ENCODE measurements at places on chromosomes 5 and 9.

DNA sequence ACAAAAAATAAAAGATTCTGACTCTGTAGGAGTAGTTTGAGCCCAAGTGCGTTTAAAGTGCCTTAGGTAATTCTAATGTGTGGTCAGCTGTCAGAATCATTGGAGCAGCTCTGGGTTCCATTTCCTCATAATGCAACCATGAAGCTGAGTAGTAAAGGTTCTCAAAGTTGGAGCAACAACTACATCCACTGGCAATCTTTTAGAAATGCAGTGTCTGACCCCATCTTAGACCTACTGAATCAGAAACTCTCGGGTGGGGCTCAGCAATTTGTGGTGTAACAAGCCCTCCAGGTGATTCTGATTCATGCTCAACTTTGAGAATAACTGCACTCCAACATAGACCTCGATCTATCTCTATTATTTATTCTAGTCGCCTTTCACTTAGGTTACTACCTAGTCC, 7.6 kb upstream of the ALDH1A1 start:
- no peak for DNase-seq

DNA sequence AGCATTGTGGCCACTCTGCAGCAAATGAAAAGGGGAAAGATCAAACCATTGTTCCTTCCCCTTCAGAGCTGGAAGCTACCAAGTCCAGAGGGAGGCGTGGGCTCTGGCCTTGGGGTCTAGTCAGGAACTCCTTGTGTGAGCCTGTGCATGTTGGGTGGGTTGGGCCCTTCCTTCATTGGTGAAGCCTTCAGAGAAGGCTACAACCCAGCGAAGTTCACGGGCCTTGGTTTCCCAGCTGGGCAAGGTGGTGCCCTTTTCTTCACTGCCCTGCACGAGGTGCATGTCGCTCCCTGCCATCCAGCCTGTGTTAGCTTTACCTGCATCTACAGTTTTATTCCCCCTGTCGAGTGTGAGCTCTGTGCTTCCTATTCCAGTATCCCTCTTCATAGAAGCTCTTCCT, 84.7 kb downstream of the ZNF618 start:
- DNase-seq: no peak

DNA sequence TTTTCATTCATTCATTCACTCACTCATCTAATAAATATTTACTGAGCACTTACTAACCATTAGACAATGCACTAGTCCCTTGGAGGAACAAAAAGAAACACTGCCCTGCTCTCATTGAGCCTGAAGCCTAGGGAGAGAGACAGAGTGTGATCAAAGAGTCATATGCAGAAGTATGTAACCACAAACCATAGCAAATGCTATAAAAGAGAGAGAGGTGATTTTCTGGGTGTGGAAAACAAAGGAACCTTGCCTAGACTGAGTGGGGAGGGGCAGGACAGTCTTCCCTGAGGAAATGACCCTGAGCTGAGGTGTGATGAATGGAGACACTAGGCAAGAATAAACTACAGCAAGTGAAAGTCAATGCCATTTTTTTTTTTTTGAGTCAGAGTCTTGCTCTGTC, 10.8 kb upstream of the ADRA1B start:
- peak; percentile 80 for DNase-seq

- DNase-seq: no peak
Observed at GRCh38 chr5:145867806-145868205, 5.0 kb downstream of the GRXCR2 start.

- DNase-seq: no peak
Observed at GRCh38 chr9:133538851-133539833, 4.6 kb downstream of the ADAMTSL2 start.

DNA sequence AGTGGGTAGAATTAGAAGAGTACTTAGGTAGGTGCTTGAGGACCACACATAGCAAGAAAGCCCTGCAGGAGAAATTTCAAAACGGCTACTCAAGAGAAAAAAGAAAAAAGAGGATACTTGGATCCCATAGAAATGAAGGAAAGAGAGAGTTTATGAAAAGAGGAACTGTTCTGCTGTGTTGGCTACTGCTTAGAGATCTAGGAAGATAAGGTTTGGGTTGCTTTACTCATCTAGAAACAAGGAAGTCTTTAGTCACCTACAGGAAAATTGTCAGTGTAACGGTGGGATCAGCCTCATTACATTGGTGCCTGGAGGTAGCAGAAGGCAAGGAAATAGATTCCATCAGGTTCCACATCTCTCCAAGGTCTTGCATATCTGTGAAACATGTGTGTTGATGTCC, 14.8 kb upstream of the C5orf46 start:
- no peak for DNase-seq

DNA sequence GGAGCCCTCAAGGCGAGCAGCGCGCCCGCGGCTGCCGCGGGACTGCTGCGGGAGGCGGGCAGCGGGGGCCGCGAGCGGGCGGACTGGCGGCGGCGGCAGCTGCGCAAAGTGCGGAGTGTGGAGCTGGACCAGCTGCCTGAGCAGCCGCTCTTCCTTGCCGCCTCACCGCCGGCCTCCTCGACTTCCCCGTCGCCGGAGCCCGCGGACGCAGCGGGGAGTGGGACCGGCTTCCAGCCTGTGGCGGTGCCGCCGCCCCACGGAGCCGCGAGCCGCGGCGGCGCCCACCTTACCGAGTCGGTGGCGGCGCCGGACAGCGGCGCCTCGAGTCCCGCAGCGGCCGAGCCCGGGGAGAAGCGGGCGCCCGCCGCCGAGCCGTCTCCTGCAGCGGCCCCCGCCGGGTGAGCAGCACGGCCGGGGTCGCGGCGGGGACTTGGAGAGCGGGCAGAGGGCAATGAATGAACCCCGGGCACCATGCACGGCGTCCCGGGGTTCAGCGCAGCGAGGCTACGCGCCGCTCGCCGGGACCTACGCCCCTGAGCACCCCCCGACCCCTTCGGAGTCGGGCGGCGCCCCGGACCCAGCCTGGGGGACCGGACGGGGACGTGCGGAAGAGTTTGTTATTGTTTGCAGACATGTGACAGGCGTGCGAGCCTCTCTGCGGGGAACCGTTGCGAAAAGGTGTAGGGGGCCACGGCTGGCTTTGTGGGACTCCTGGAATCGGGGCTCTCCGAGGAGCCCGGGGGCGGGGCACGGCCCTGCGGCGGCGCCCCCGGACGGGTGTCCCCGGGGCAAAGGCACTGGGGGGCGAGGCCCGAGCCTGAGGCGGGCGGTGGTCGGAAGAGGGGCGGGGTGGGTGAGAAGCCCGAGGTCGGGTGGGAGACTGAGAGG, 553 bp downstream of the MAP3K1 start:
- no peak for DNase-seq

DNA sequence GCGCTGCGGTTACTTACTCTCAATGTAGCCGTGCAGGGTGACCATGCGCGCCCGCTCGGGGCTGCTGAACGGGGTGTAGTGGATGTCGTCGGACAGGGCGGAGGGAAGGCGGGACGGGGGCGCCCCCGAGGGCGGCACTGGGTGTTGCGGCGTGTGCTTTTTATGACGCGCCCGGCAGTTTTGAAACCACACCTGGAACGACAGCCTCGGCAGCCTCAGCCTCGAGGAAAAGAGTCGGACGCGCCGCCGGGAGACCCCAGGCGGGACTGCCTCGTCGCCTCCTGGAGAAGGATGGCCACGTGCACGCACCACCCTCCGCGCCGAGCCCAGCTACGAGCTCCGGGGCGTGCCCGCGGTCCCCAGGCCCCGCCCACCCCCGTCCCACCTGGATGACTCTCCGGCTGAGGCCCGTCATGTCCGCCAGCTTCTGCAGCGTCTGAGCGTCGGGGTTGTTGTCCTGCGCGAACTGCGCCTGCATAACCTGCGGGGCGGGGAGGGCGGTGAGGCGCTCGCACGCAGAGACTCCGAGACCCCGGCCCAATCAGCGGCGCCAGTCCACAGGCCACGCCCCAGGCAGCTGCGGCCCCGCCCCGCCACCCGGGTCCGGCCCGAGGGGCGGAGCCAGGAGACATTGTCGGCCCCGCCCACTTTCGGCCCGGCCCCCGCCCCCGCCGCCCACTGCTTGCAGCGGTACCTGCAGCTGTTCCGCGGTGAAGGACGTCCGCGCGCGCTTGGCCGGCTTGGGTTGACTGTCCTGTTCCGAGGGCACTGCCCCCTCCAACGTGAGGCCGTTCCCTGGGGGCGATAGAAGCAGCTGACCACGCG, 15.0 kb downstream of the LHX6 start:
- DNase-seq: no peak

DNA sequence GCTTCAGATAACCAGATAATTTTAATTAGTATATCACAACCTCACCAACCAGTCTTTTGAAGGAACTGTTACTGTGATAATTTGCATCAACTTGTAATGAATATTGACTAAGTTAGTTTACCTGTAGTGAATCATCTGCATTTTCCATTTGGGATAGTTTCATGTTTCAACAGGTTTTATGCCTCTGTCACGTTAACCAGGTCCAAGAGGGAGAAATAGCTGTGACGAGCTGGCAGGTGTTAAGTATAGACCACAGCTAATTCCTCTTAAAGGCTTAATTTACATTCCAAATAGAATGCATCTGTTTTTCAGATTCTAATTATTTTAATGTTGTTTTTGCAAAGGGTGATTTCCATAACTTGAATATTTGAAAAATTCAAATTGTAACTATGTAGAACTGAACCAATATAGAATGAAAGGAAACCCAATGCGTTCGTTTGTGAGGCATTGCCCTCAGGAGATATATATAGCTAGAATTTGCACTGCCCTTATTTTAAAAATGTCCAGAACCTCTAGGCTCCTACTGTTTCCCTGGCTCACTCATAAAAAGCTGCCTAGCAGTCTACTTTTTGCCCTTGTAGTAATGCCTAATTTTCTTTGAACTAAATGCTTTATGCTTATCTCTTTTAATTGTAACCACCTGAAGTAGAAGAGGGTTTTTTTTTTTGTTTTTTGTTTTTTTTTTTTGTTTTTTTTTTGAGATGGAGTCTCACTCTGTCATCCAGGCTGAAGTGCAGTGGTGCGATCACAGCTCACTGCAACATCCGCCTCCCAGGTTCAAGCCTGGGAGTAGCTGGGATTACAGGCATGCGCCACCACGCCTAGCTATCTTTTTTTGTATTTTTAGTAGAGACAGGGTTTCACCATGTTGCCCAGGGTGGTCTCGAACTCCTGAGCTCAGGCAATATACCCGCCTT, 270.5 kb downstream of the SMARCA2 start:
- DNase-seq: no peak

DNA sequence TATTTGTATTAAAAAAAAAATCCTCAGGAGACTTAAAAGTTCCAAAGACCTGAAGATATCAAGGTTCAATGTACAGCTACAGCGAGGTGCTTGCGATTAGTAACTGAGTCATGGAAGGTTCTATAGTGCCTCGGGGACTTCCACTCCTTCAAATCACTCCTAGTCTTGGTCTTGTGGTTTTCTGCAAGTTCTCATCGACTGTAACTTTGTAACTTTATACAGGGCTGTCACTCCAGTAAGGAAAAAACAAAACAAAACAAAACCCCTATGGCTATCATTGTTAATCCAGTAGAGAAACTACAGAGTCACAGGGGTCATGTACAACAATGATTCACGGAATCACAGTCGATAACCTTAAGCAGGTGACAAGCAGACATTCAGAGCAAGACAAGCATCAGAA, 39.8 kb upstream of the SELENOP start:
- DNase-seq: no peak

DNA sequence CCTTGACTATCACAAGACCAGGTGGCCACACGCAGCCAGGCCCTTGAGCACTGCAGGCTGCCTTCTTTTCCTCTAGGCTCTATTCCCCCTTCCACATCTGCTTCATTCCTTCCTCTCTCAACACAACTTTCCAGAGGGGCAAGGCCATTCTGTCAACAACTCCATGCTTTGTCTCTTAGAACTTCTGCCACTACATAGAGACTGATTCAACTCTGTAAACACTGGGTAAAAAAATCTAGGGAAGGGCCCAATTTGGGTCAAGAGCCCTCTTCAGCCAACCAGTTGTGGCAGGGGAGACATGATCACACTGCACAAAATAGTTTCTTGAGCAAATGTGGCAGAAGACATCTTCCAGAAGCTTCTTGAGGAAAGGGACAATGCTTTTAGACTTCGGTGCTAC, 55.6 kb downstream of the ATPSCKMT start:
- no peak for DNase-seq

GRCh38 chr5:139248826-139249453, 44.6 kb upstream of the MATR3 start:
- DNase-seq: no peak
